IgD-negative memory B cell (primary cell): ENCODE measurements at places on chromosomes 1 and 21. TPM values are rescaled to one million over a fixed set of nuclear protein-coding genes. Genes with fewer than 3 reads are reported as not detected.

SMPDL3B gene
- not detected for polyA plus RNA-seq

ITLN2 gene
- not detected for polyA plus RNA-seq

CYP4A11 gene
- polyA plus RNA-seq: not detected

TRAF3IP3 gene
- 240 TPM for polyA plus RNA-seq

FAM167B gene
- polyA plus RNA-seq: not detected

APP gene
- 12.5 TPM for polyA plus RNA-seq

KMO gene
- 10.9 TPM for polyA plus RNA-seq

ITGB2 gene
- 294 TPM for polyA plus RNA-seq

AGT gene
- polyA plus RNA-seq: not detected

MCOLN2 gene
- 12.4 TPM for polyA plus RNA-seq

DLGAP3 gene
- 0.33 TPM for polyA plus RNA-seq

CAPN8 gene
- polyA plus RNA-seq: not detected

MEGF6 gene
- polyA plus RNA-seq: 2.3 TPM

ANGPTL1 gene
- polyA plus RNA-seq: 0.58 TPM

F3 gene
- polyA plus RNA-seq: not detected

ARHGEF16 gene
- not detected for polyA plus RNA-seq

CAMTA1 gene
- 79.0 TPM for polyA plus RNA-seq

IL20 gene
- not detected for polyA plus RNA-seq

EFHD2 gene
- polyA plus RNA-seq: 81.8 TPM

RGS8 gene
- not detected for polyA plus RNA-seq

ACTN2 gene
- not detected for polyA plus RNA-seq

C1orf94 gene
- not detected for polyA plus RNA-seq

PLPPR4 gene
- polyA plus RNA-seq: not detected

OR2AK2 gene
- not detected for polyA plus RNA-seq

LEFTY2 gene
- polyA plus RNA-seq: 0.20 TPM

CFHR1 gene
- polyA plus RNA-seq: not detected

ZMYND12 gene
- polyA plus RNA-seq: 0.39 TPM

TMEM53 gene
- 11.5 TPM for polyA plus RNA-seq

FCGR2B gene
- polyA plus RNA-seq: 235 TPM

YARS1 gene
- 41.8 TPM for polyA plus RNA-seq

NBPF20 gene
- polyA plus RNA-seq: 0.41 TPM

PDE4DIP gene
- 44.1 TPM for polyA plus RNA-seq

ST6GALNAC5 gene
- polyA plus RNA-seq: not detected

NID1 gene
- polyA plus RNA-seq: not detected

CLEC20A gene
- polyA plus RNA-seq: 1.8 TPM
